ENCODE measurements at places on chromosomes 2 and 18. TPM values are rescaled to one million over a fixed set of nuclear protein-coding genes. Genes with fewer than 3 reads are reported as not detected.
A peak's percentile ranks its signal among the peaks of the same experiment; 100 is the strongest.

DNA sequence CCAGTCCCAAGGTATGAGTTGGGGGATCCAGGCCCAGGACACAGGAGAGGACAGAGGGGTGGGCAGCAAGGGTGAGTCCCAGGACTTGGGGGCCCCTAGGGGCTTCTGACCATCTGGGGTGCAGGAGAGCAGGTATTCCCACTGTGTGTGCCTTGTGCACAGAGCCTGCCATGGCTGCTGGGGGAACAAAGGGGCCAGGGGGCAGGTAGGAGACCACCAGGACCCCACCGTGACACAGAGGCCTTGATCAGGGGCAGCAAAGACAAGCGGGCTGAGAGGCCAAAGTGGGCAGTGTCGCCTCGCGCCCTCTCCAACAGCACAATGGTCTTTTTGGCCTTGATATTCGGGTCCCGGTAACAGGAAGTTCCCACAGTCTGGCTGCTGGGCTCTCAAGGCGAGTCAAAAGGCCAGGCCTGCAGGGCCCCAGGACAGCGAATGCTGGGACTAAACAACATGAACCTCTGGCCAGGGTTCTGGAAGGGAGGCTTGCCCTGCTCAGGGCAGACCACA is 12.3 kb upstream of the GPR17 start:
- no peak for DNase-seq

- DNase-seq = peak; percentile 99
These were observed 18.0 kb downstream of the MBP start for GRCh38 chr18:77114415-77115191.

Gene EFEMP1
- 3.7 TPM for total RNA-seq

GRCh38 chr2:11017921-11018320 is 106.2 kb downstream of the KCNF1 start:
- no peak for DNase-seq

Gene RNF125
- 1.6 TPM for total RNA-seq

DNA sequence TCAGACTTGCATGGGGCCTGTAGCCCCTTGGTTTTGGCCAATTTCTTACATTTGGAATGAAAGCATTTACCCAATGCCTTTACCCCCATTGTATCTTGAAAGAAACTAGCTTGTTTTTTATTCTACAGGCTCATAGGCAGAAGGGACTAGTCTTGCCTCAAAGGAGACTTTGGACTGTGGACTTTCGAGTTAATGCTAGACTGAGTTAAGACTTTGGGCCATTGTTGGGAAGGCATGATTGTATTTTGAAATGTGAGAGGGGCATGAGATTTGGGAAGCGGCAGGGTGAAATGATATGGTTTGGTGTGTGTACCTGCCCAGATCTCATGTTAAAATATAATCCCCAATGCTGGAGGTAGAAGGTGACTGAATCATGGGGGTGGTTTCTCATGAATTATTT is 13.4 kb upstream of the WDR75 start:
- DNase-seq = no peak

DNA sequence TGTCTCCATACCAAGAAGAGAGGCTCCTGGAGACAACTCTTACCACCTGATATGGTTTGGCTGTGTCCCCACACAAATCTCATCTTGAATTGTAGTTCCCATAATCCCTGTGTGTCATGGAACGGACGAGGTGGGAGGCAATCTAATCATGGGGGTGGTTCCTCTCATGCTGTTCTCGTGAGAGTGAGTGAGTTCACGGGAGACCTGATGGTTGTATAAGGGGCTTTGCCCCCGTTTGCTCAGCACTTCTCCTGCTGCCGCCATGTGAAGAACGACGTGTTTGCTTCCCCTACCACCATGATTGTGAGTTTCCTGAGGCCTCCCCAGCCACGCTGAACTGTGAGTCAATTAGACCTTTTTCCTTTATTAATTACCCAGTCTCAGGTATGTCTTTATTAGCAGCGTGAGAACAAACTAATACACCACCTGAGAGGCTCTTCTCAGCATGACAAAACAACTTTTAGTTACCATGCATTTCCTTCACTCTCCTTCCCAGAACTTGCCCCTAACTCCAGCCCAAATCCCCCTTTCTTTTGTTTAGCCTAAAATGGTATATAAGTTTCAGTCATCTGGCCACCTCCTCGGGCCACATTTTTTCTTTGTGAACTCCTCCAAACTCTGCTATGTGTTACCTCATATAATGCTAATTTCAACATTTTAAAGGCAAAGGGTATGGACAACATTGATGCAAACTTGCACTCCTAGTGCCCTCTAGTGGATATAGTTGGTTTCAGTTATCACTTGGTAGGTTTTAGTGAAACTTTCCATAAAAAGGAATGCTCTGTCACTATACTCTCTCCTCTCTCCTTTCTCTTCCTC is 58.6 kb upstream of the SLC25A52 start:
- DNase-seq = peak; percentile 22

- DNase-seq = no peak
These were observed 147.8 kb upstream of the MAP3K20 start for GRCh38 chr2:172927641-172928357.

Gene FBXO48
- 0.98 TPM for total RNA-seq

DNA sequence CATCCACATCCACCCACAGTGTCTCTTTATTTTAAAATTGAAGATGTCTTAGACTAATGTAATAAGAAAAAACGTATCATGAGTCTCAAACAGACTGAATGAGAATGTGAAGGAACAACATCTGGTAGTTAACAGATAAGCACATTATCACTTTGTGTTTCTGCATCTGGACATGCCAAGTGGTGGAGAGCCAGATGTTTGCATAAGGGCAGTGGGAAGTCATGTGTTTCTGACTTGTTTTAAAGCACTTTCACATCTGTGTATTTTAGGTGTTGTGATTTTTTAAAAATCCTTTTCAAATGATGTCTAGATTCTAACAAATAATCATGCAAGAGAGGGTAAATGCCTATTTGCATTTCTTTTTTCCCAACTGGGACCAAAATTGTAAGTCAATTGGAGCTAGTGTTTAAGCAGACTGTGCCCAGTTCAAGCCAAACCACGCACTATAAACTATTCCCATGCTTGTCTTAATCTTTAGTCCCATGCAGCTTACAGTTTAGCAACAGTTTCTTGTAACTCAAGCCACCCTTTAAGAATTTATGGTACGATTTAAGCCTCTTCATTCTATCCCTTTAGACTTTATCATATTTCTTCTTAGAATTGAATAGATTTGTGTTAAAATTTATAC is 272.7 kb upstream of the DOK6 start:
- no peak for DNase-seq

Gene GKN2
- total RNA-seq = not detected

Gene SYT4
- not detected for total RNA-seq

Gene UGT1A10
- not detected for total RNA-seq

DNA sequence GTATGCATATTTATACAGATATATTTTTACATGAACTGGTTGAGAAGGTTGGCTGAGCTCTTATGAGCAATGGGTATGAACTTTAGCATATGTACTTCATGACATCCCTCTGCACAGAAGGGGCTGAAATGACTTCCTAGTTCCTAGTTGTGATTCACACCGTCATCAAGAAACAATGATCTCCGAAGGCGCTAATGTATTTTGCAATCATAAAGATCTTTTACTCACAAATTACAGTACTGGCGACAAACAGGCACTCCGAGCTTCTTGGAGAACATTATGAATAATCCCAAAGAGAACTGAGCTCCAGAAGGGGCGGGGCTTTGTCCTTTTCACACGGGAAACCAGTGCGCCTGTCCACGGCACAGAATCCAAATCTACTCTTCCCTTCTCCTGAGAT is 18.1 kb downstream of the BCL2 start:
- DNase-seq = peak; percentile 14

DNA sequence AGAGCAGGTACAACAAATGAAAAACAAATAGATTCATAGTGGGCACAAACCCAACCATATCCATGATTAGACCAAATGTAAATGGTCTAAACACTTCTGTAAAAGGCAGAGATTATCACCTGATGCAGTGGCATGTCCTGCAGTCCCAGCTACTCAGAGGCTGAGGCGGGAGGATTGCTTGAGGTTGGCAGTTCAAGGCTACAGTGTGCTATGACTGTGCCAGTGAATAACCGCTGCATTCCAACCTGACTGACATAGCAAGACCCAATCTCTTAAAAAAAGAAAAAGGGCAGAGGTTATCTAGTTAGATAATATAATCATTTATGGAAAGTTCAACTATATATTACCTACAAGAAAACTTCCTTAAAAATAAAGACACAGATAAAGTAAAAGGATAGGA is 21.3 kb upstream of the SLC3A1 start:
- no peak for DNase-seq

DNA sequence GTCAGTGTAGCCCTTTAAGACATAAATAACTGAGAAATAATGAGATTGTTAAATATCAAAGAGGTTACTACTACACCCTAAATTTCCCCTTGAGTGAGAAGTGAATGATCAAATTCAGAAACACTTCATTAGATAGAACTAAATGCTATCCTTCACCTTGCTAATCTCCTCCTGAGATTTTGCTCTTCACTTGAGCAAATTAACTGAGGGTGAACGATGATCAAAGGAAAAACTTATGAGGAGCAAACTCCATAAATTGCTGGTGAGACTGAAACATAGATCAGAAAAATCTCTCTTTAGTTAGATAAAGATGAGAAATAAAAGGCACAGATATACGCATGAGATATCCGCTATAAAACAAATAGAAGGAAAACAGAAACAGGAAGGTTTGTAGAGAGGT is 63.1 kb upstream of the TANC1 start:
- DNase-seq = no peak

Gene PFN4
- 2.4 TPM for total RNA-seq

DNA sequence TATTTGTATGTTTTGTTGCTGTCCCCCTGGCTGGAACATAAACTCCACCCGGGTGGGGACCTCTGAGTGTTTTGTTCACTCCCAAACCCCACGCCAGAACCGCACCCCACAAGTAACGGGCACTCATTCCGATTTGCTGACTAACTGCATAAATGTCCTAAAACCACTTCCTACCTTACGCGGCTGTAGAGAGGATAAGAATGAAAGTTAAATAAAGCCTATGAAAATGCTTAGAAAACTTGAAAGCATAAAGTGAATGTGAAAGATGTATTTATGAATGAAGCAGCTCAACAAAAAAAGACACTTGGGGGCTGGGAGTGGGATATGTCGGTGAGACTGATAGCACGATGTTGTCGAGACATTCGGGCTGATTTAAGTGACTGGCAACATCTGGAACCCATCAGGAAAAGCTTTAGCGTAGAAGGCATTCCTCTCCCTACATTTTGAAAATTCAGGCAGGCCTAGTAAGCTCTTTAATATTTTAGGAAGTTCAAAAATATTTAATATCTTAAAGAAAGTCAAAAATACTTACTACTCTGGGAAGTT is 206.7 kb downstream of the SH3RF3 start:
- peak; percentile 89 for DNase-seq

Gene IKZF2
- total RNA-seq = 3.8 TPM

GRCh38 chr2:120442923-120443571 is 97.1 kb downstream of the INHBB start:
- no peak for DNase-seq

GRCh38 chr18:45838302-45839070 is 13.0 kb downstream of the SIGLEC15 start:
- no peak for DNase-seq

GRCh38 chr18:68784071-68784470 is 13.8 kb upstream of the CCDC102B start:
- DNase-seq = no peak

DNA sequence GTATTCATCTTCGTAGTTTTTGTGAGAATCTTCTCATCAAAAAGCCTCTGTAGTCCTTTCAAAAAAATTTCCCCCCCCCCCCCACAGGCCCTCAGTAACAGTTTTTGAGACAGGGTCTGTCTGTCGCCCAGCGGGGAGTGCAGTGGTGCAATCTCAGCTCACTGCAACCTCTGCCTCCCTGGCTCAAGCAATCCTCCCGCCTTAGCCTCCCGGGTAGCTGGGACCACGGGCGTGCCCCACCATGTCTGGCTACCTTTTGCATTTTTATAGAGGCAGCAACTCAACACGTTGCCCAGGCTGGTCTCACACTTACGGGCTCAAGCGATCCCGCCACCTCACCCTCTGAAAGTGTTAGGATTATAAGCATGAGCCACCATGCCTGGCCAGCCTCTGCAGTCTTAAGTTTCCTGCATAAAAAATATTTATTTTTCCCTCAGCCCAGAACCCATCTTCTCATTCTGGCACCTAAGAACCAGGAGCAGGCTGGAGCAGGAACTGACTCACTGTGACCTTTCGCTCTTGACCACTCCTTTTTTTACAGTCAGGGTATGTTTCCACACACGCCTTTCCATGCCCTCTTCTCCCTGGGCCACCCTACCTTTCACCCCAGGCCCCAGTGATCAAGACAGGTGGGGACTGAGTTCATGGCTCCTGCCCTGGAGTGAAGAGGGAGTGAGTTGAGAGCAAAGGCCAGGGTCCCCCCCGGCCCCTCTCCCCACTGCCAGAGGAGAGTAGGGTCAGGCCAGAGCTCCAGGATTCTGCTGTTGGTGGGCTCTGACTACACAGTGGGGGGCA is 32.5 kb upstream of the NT5DC4 start:
- peak; percentile 44 for DNase-seq

DNA sequence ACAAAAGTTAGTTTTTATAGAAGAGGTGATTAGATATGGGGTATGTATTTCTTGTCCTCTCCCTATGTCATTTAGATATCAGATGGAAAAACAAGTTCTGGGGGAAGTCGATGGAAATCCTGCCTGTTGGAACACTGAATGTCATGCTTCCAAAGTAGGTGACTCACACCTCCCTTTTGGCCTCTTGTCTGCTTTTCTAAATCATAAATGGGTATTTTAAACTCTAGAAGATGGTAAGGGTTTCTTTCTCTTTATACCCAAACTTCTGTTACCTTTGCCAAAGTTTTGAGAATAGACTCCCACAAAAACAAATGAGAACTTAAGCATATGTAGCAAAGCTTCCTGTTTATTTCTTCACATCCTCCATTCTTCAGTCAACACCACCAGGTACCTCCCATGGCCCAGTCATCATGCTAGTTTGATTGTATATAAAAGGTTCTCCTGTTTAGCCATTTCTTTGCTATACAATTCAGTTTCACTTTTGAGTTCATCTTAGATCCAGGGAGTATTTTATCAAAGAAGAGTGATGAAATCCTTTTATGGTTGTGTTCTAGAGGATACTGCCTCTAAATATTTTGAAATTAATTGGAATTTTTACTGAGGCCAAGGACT is 63.9 kb downstream of the PRKRA start:
- DNase-seq = no peak
